ENCODE measurements at places on chromosomes 3 and 15. TPM values are rescaled to one million over a fixed set of nuclear protein-coding genes. Genes with fewer than 3 reads are reported as not detected.

Gene GRIP2
- 59.1 TPM for total RNA-seq

GRCh38 chr15:79978655-79979514 lies 7.9 kb upstream of the BCL2A1 start:
- DNase-seq = no peak
- H3K27ac ChIP-seq = peak overlapping the region; percentile 58
- H3K4me3 ChIP-seq = no peak overlapping the region
- no peaks in the 10 kb centered on the region for H3K27me3 ChIP-seq

Gene SV2B
- total RNA-seq = 2.8 TPM

DNA sequence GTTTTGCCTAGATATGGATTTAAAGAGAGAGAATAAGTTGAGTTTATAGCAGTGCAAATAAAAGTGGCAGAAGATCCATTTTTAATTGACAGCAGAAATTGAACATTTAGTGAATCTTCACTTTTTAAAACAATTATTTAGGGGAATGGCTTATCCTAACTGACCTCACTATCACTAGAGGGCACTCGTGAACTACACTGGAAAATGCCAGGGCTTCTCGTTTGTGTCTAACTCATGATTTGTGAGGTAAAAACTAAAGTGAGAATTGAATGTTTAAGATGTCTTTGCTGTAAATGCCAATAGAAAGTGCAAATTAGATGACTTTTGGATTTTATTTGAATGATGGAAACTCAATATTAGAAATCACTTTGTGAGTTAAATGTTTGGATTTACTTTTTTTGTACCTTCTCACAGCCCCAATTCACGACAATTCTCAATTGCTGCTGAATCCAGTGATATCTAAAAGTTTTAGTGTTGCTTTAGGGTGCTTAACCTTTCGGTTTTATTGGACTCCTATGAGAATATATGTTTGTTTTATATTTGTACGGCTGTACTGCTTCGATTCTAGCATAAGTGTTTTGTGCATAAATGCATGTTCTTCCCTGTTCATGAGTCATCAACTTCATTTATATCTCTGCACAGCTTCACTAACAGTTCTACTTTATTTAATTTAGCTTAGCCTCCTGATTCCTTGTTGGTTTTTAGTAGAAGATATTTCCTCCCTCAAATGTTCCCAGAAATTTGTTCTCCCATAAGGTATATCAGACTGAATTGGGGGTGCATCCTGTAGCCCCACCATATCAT lies 462.1 kb downstream of the MFSD1 start:
- no peaks in the 10 kb centered on the region for H3K36me3 ChIP-seq
- DNase-seq = no peak
- H3K4me1 ChIP-seq = no peaks in the 10 kb centered on the region
- no peaks in the 10 kb centered on the region for H3K27me3 ChIP-seq

Gene LTF
- total RNA-seq = 2.7 TPM

GRCh38 chr3:127291611-127292010 lies 3.8 kb upstream of the PRR20G start:
- H3K27me3 ChIP-seq = peaks cover 30% of the 10 kb centered on the region
- H3K36me3 ChIP-seq = no peaks in the 10 kb centered on the region
- H3K4me1 ChIP-seq = no peaks in the 10 kb centered on the region

DNA sequence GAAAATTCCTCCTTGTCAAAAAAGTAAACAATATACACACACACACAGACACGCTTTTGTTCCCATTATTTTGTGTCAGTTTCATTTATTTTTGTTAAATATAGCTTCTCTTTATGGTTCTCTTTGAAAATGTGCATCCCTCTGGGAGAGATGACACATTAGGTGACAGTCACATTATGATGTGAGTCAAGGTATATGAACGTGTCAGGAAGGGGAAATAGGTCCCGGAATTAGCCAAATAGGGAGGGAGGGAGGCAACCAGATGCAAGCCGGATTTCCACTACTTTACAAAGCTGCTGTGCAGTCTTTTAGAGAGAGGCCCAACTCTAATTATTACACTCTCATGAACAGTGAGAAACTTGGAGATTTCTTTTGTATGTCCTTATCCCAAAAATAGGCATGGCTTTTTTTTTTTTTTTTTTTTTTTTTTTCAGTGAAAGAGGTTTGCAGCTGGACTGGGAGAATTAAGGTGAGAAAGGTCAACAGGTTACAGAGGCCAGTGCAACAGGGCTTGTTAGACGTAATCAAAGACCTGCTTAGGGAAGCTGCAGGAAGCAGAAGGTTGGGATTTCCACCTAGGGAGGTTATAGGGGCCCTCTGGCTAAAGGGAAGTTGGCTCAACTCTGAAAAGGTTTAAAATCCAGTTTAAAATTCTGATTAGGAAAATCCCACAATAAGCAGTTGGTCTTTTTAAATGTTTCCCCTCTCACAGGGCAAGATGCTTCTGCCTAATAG lies 240.5 kb upstream of the UBE2E1 start:
- H3K27ac ChIP-seq = no peak overlapping the region
- peaks cover 18% of the 10 kb centered on the region for H3K4me1 ChIP-seq
- no peaks in the 10 kb centered on the region for H3K36me3 ChIP-seq
- no peak overlapping the region for H3K4me3 ChIP-seq
- H3K27me3 ChIP-seq = no peaks in the 10 kb centered on the region

GRCh38 chr3:45026038-45026437 lies at the start of gene CLEC3B:
CLEC3B (plus strand) TSS chr3:45026303; CDS start chr3:45026363, 60 bp downstream.
- peaks cover 1% of the 10 kb centered on the region for H3K36me3 ChIP-seq
- H3K4me1 ChIP-seq = peaks cover 92% of the 10 kb centered on the region
- no peaks in the 10 kb centered on the region for H3K27me3 ChIP-seq
- peak within 1 kb of the TSS; percentile 93 for H3K27ac ChIP-seq
- peak; percentile 83 for DNase-seq

- peaks cover 34% of the 10 kb centered on the region for H3K4me1 ChIP-seq
- peaks cover 16% of the 10 kb centered on the region for H3K36me3 ChIP-seq
- H3K4me3 ChIP-seq = no peak overlapping the region
- no peak for DNase-seq
- no peak overlapping the region for H3K27ac ChIP-seq
Observed at GRCh38 chr3:48592519-48593087, 2.5 kb downstream of the COL7A1 start.

DNA sequence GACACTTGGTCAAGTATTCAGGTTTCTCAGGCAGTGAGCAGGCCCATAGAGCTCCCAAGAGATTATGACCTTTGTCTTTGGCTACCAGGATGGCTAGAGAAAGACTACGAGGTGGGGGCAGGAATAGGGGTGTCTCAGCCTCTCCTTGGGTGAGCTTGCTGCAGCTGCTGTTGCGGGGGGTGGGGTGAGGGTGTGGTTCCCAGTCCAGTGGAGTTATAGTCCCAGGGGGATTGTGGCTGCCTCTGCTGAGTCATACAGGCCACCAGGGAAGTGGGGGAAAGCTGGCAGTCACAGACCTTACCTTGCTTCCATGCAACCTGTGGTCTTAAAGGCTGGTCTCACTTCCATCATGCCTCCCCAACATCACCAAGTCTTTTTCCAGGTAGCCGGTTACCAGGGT lies 31.7 kb downstream of the ATP2C1 start:
- H3K36me3 ChIP-seq = no peaks in the 10 kb centered on the region
- no peak overlapping the region for H3K27ac ChIP-seq
- DNase-seq = no peak
- H3K4me3 ChIP-seq = no peak overlapping the region

- H3K4me3 ChIP-seq = no peak overlapping the region
- H3K27me3 ChIP-seq = no peaks in the 10 kb centered on the region
- no peaks in the 10 kb centered on the region for H3K36me3 ChIP-seq
- peaks cover 40% of the 10 kb centered on the region for H3K4me1 ChIP-seq
Observed at GRCh38 chr3:57779666-57780065, 23.6 kb downstream of the SLMAP start.

DNA sequence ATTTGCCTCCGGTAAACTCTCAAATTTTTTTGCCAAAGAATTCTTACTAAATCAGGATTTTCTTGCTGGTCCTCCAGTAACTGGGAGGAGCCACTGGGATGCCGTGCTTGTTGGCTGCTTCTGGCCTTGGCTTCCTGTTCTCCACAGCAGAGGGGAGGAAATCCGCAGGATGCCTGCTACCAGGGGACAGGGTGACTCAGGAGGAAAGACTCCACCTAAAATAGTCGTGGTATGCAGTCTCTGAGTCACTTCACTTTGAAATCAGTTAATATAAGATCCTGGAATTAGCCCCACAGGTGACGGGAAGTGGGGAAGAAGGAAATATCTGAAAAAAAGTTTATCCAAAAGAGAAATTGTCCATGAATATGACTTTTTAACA lies 6.5 kb upstream of the TM4SF18 start:
- H3K4me3 ChIP-seq = peak overlapping the region; percentile 29
- peaks cover 52% of the 10 kb centered on the region for H3K4me1 ChIP-seq
- peak; percentile 78 for DNase-seq
- peak overlapping the region; percentile 90 for H3K27ac ChIP-seq
- no peaks in the 10 kb centered on the region for H3K27me3 ChIP-seq
- H3K36me3 ChIP-seq = no peaks in the 10 kb centered on the region

- no peak for DNase-seq
Observed at GRCh38 chr15:59335207-59335786, 37.4 kb downstream of the MYO1E start.

Gene NMD3
- total RNA-seq = 51.6 TPM

Gene SPTSSB
- 0.25 TPM for total RNA-seq

DNA sequence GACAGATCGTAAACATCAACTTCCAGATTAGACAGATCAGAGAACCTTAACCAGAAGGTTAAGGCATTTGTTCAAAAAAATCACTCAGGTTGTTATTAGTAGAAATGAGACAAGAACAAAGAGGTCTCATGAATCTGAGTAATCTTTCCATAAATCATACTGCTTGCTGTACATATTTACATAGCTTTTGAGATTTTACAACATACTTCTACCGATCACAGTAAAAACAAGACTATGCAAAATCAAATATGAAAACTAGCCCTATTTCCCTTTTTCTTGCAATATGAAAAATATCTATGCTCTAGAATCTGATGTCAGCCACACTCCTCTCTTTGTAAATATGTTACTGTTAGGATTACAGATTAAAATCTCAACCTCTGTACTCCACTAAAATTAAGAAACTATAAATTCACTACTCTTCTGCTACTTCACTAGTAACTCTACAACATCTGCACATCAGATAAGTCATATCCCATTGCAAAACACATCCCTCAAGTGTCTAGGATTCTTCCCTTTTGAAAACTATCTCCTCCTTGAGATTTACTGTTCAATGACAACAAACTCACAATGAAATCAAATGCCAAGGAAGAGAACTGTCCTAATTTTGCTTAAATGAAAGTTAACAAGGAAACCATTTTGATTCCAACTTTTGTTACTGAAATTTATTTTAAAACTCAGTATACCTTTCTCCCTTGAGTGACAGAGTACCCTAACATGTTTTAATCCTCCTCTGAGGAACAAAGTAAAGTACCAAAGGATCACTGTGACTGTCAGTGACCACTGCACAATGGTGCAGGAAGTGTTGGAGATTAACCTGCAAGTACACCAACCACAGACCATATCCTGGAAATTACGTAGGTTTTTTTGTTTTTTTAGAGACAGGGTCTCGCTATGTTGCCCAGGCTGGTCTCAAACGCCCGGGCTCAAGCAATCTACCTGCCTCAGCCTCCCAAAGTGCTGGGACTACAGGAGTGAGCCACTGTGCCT lies 12.8 kb downstream of the DCUN1D1 start:
- peaks cover 38% of the 10 kb centered on the region for H3K4me1 ChIP-seq
- no peak overlapping the region for H3K27ac ChIP-seq
- H3K36me3 ChIP-seq = peaks cover 4% of the 10 kb centered on the region

Gene KIF15
- 0.85 TPM for total RNA-seq

Gene DNAJB11
- 24.6 TPM for total RNA-seq

Gene PSMD6
- total RNA-seq = 78.3 TPM

DNA sequence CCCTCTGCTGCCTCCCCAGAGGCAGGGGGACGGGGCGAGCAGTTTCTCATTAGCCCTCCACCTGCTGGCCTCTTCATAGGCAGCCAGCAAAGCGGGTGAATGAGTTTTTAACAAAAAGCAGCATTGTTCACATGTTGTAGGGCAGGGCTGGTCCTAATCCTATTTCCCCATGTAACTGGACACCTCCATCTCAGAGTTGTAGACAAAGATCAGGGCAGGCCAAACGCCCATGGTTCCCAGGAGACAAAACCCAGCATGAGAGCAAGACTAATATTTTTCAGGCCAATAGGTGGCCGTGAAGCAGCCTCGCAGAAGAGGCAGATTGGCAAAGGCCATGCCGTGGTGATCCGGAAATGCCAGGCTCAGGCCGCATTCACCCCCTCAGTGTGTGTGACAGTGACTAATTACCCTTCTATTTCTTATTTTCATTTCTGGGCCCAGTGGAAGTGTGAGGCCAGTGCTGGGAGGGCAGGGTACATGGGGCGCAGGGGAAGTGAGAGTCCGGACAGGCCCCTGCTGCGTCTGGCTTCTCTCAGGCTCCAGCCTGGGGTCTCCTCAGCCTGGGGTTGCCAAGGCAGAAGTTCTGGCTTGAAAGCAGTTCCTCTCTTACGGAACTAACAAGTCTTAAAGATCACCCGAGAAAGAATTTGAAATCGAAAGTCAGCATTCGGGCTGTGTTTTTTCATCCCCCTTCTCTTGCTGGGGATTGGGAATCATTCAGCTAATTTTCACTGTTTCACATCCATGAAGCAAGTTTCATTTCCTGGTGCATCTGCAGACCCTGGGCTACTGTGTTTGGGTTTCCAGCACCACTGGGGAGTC lies 64.8 kb downstream of the BOC start:
- H3K4me3 ChIP-seq = peak overlapping the region; percentile 46
- H3K36me3 ChIP-seq = peaks cover 21% of the 10 kb centered on the region
- DNase-seq = peak; percentile 44
- peak overlapping the region; percentile 80 for H3K27ac ChIP-seq
- peaks cover 13% of the 10 kb centered on the region for H3K4me1 ChIP-seq
- H3K27me3 ChIP-seq = peaks cover 21% of the 10 kb centered on the region

Gene ITIH3
- 0.55 TPM for total RNA-seq

DNA sequence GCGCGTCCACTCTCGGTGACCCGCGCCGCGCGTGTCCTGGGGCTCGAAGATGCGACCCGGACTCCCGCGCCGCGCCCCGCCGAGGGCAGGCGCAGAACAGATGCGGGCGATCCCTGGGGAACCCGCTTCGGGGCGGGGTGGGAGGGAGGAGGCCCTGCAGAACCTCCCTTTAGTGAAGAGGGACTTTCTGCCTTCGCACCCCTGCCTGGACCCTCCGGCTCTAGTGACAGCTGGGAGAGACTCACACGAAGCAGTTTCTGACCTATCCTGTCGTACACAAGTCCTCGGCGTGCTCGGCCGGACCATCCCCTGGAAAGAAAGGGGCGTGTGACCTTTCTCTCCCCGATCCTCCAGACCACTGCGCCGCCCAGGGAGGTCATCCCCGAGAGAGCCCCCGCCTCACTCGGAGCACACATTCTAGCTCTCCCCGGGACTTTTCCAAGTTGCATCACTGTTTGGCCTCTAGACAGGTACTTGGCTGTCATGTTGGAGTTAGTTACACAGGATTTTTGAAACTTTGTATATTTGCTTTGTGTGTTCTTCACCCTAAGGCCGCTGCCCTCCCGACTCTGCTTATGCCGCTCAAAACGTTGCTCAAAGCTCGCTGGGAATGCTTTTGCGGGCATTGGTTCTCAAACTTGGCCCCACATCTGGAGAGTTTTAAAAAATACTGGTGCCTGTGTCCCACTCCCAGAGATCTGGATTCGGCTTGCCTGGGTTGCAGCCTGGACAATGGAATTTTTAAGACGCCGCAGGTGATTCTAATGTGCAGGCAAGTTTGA lies 582 bp downstream of the CGNL1 start:
- peaks cover 67% of the 10 kb centered on the region for H3K27me3 ChIP-seq
- peaks cover 18% of the 10 kb centered on the region for H3K4me1 ChIP-seq
- peak; percentile 31 for DNase-seq
- H3K27ac ChIP-seq = peak overlapping the region; percentile 53

Gene HTR3E
- total RNA-seq = not detected

Gene SPRED1
- 8.7 TPM for total RNA-seq

Data from left ventricle myocardium inferior (tissue), 1 donor.